ENCODE measurements at places on chromosomes 5 and 9.

GRCh38 chr5:54671111-54671531 lies 153.6 kb downstream of the SNX18 start:
- no peak for DNase-seq

GRCh38 chr9:15086156-15086763 lies 176.0 kb upstream of the FREM1 start:
- no peak for DNase-seq

- no peak for DNase-seq
These were observed 33.4 kb downstream of the VAV2 start for GRCh38 chr9:133958756-133959155.

GRCh38 chr5:68191083-68191791 lies 24.3 kb upstream of the PIK3R1 start:
- no peak for DNase-seq

- no peak for DNase-seq
These were observed 2.2 kb upstream of the GZMK start for GRCh38 chr5:55021821-55022220.

GRCh38 chr9:98381311-98382103 lies 126.1 kb upstream of the TBC1D2 start:
- DNase-seq: no peak

GRCh38 chr9:130839132-130840111 lies 4.4 kb downstream of the ABL1 start:
- DNase-seq: no peak

- no peak for DNase-seq
These were observed 19.9 kb downstream of the MED10 start for GRCh38 chr5:6358434-6358820.

- DNase-seq: no peak
These were observed 518.2 kb upstream of the TLE4 start for GRCh38 chr9:79053598-79053997.

DNA sequence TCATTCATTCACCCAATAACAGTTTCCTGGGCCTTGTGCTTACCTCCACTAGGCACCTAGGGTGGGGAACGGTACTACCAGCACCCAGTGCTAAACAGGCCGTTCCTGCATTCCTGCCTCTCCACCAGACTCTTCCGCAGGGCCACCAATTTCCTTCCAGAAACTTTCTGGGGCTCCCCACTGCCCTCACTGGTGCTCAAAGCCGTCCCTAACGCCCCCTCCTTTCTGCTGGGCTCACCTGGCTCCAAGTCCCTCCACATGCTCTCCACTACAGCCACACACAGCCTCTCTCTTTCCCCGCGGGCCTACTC lies 1.4 kb downstream of the PHF19 start:
- no peak for DNase-seq

GRCh38 chr9:113660196-113660595 lies 196.7 kb downstream of the RGS3 start:
- no peak for DNase-seq

DNA sequence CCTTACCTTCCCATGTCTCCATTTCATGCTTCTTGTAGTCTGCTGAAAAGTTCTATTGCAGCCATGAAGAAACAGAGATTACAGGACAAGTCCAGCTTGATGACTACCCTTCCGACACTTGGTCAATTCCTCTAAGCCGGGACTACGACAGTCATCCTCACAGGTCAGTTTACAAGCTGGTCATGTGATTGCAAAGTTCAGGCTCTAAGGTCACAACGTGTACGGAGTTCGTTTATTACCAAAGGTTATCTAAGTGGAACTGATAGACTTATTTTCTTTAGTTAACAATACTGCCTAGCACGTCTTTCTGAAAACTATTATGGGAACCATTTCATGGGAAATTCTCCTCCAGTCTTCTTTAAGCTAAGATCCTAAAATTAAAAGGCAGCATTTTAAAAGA lies 88.5 kb upstream of the NR5A1 start:
- no peak for DNase-seq

DNA sequence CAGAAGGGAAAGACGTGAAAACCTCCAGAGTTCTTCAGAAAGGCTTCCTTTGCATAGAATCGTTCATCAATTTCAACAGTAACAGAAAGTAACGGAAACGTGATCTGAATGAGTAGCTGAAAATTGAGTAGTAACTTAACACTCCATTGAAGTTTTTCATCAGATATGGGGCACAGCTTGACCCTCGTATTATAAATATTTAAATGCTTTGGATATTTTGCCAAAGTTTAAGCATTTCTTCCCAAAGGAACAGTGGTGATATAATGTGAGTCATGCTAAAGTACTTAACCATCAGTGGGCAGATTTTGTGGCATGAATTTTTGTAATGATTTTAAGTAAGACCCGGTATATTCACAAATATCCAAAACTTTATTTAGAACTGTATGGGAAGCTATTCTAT lies 67.4 kb upstream of the ADAMTS19 start:
- DNase-seq: no peak

GRCh38 chr9:19876569-19877316 lies 87.9 kb upstream of the SLC24A2 start:
- no peak for DNase-seq

- no peak for DNase-seq
These were observed 1.6 kb downstream of the BTNL3 start for GRCh38 chr5:180990086-180990881.

- no peak for DNase-seq
These were observed 114.3 kb downstream of the EPB41L4A start for GRCh38 chr5:112304743-112305142.

GRCh38 chr9:21461377-21461776 lies 20.7 kb downstream of the IFNE start:
- DNase-seq: no peak

DNA sequence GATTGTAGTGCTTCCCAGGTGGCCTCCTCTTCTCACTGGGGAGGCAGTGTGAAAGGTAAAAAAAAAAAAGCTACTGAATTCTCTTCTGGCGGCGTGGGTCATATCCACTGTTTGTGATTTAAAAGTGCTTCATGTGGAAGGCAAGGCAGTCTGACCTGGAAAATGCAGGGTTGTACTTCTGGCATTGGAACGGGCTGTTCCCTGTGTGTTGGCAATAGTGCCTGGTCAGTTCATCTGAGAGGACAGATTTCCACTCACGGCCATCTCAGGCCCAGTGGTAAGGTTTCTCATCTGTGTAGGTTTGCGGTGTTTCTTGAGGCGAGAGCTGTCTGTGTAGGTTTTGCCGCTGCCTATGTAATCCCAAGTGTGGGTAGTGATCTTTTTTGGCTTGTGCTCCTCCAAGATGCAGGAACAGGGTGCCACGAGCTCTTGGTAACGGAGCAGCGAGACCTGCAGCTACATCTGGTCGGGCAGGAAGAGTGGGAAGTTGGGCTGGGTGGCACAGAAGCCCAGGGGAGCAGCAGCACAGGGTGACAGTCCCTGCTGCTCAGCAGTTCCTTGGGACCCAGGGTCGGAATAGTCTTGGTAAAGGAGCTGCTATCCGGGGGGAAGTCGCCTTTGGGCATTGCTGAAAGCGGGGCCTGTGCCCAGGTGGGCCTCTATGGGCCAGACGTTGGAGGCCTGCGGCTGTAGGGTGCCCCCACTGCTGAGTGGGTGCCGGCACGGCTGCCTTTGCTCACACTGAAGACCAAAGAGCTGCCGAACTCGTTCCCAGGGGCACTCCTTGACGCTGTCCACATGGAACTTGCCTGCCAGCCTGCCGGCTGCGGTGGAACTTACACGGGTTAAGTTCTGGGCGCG lies 11.2 kb downstream of the RCL1 start:
- no peak for DNase-seq

GRCh38 chr5:161966564-161966963 lies 101.0 kb upstream of the GABRG2 start:
- DNase-seq: no peak

DNA sequence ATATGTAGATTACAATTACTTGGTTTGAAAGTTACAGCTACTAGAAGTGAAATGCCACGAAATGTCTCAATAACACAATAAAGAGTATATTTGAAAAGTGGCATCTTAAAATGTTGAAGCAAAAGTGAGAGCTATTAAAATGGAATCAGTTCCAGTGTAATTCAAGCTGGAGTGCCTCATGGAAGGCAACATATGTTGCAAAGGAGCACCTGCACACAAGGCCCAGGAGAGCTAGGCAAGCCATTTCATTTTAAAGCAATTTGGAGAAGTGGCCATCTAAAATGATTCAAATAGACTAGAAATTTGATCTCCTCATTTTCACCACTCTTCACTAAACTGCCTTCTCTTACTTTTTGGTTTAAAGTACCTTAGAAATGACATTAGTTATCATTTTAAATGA lies 167.8 kb downstream of the GABRB2 start:
- no peak for DNase-seq

- no peak for DNase-seq
These were observed 75.4 kb downstream of the NDUFAF2 start for GRCh38 chr5:61020415-61020814.

GRCh38 chr5:78893940-78894677 lies 91.0 kb downstream of the ARSB start:
- no peak for DNase-seq

DNA sequence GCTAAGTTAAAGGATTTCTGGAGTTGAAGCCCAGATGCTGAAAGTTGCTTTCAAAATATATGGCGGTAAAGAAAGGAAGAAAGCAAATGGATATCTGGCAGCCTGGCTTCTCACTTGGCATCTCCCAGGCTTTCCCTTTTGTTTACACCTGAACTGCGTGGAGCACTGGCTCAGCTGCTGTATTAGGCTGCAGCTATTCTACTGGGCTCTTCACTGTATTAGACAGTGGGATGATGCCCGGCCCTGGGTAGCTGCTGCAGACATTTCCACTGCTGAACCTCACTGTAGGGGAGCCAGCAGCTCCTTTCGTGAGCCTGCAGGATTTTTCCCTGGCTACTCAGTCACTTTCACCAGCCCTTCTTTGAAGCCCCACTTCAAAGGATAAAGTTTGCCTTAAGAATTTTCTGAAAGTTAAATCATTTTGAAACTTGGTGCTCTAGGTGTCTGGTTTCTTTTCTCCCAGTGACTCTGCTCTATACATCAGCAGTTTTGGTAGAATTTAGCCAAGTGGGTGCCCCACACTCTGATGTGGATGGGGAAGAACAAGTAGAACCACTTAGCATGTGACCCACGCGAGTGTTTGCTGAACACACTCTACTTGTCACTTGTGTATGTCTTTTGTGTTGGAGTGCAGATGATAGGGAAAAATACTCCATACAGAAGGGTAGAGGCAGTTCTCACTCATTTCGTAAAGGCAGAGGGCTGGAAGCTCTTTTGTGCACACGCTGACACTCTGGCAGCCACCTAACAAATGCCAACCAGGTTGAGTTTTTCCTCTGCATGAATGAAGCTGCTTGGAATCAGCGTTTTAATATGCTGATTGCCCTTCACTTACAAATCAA lies 49.9 kb downstream of the C9orf152 start:
- no peak for DNase-seq

DNA sequence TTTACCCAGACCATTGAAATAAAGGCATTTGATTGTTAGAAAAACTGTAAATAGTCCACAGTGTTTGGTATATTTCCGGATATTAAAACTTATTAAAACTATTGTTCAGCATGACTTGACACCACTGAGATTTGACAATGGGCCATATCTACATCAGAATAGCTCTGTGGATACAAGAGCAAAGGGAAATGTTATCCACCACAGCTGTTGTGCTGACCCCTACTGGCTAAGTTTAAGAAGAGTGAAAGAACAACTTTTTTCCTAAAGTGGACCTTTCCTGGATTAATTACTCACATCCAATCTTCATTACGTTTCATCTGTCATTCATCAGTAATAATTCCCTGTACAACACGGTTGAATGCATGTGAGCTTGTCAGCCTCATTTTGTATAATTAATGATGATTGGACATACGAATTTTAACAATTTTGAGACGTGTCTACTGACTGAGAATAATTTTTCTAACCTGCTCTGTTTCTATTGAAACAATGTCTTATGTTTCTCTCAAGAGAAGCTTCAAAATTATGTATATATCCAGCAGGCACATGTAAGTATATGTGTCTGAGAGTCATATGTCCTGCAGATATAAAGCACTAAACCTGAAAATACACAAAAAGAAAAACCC lies 1952.6 kb downstream of the MAT2B start:
- DNase-seq: peak; percentile 26

DNA sequence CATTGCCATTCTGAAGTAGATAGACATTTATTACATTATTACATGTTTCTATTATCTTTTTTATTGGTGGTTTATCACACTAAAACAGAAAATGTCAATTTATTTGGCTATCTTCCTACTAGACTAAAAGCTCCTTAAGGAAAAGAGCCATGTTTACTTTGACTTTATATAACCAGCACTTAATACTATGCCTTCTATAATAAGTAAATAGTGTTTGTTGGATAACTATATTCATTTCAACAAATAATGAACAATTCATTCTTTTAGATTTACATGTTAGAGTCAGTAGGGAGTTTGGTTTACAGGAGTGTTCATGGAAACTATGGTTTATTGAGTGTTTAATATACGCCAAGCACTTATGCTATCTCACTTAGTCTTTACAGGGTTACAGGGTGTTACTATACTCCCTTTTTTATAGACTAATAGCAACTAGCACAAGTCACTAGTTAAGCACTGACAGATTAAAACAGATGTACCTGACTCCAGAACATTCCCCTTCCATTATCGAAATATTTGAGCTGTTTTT lies 7.3 kb downstream of the PPIP5K2 start:
- DNase-seq: no peak

- DNase-seq: no peak
These were observed 20.7 kb downstream of the SKP2 start for GRCh38 chr5:36172599-36172998.

DNA sequence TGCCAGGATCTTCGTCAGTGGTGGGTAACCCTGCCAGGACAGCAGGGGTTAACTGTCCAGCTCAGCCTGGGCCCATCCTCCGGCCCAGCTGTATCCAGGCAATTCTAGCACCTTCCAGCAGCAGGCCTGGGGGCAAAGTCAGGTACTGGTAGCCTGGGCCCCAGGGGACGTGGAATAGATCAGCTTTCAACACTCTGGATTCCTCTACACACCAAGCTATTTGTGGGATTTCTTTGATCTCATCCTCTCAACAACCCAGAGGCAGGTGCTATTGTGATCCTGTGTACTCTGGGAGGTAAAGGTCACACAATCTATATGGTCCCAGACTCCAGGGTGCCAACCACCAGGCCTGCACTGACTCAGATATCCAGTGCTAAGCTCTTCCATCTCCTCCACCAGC lies 8.7 kb upstream of the SPOUT1 start:
- no peak for DNase-seq

DNA sequence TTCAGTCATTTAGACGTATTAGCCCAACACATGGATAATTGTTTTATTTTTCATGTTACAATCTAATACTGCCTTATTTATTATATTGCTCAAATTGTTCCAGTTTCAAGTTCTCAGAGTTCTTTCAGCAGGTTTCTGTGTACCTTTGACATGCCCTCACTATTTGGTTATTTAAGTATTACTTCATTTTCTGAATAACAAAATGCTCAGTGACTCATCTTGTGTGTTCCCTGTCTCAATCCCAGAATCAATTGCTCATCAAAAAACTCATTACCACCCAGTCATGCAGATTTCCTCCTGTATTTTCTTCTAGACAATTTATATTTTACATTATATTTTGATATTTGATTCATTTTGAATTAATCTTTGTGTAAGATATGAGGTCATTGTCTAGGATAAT lies 562.6 kb downstream of the ANXA1 start:
- peak; percentile 0 for DNase-seq

DNA sequence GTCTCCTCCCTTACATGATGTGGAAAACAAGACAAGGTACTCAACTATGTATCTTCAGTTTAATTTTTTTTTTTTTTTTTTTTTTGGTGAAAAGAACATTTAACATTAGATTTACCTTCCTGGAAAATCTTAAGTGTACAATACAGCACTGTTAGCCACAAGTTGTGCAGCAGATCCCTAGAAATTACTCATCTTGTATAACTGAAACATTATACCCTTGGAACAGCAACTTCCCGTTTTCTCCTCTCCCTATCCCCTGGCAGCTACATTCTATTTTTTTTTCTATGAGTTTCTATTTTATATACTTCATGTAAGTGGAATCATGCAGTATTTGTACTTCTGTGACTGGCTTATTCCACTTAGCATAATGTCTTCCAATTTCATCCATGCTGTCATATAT lies 421.9 kb upstream of the FTMT start:
- DNase-seq: no peak
